ENCODE measurements at places on chromosomes 7 and 10. TPM values are rescaled to one million over a fixed set of nuclear protein-coding genes. Genes with fewer than 3 reads are reported as not detected.

The TRIP6 gene
- 76.9 TPM for total RNA-seq

The TEX36 gene
- total RNA-seq = 0.27 TPM

The GPC2 gene
- total RNA-seq = 0.72 TPM

The GTPBP10 gene
- total RNA-seq = 23.7 TPM

The PRR15 gene
- 0.21 TPM for total RNA-seq

The AUTS2 gene
- total RNA-seq = 2.5 TPM

The NAT16 gene
- 0.11 TPM for total RNA-seq

The GRID2IP gene
- not detected for total RNA-seq

The SORCS3 gene
- total RNA-seq = not detected

The PRF1 gene
- total RNA-seq = not detected

The CCZ1 gene
- 64.5 TPM for total RNA-seq

The TFPI2 gene
- 19.6 TPM for total RNA-seq

The PRSS2 gene
- total RNA-seq = not detected

The CYTH3 gene
- total RNA-seq = 33.5 TPM

The EMX2 gene
- not detected for total RNA-seq

The ARMC3 gene
- not detected for total RNA-seq

The TRIM73 gene
- total RNA-seq = 1.7 TPM

The AIFM2 gene
- 5.1 TPM for total RNA-seq

The ESYT2 gene
- total RNA-seq = 55.3 TPM

The FAM180A gene
- total RNA-seq = not detected

The CYP2C19 gene
- total RNA-seq = not detected

The TRPV6 gene
- total RNA-seq = not detected

The GDF2 gene
- total RNA-seq = not detected

The STEAP1B gene
- total RNA-seq = 35.9 TPM

The FLNC gene
- 0.03 TPM for total RNA-seq
